Omental fat pad (tissue), 4 donors: ENCODE measurements at places on chromosomes 12 and 14. TPM values are rescaled to one million over a fixed set of nuclear protein-coding genes. Genes with fewer than 3 reads are reported as not detected.

BDKRB2 gene
- 4.0 TPM for total RNA-seq

LHX5 gene
- total RNA-seq: not detected

ENDOU gene
- 2.1 TPM for total RNA-seq

BBOF1 gene
- total RNA-seq: 10.4 TPM

DAO gene
- total RNA-seq: not detected

KRT83 gene
- not detected for total RNA-seq

PPP2R5C gene
- 73.7 TPM for total RNA-seq

GRCh38 chr12:6574576-6575295, 6.6 kb upstream of the NOP2 start:
- no peak for DNase-seq

GRCh38 chr12:119601877-119602733, 8.5 kb downstream of the TMEM233 start:
- DNase-seq: no peak

DNA sequence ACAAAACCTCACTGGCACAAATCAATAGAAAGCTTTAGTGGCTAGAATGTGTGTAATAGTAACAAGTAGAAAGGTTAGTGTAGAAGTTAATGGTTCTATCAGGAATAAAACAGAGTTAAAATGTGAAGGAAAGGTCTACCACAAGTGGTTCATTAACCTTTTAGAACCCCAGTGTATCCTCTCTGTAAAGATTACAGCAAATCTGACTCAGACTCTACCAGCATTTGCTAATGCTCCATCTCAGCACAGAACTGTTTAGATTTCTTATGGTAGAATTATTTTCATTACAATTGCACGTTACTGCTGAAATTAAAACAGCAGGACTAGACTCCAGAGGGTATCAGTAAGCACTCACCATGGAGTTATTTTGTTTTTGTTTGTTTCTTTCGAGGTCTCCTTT, 609.0 kb upstream of the LMO3 start:
- DNase-seq: no peak

GRCh38 chr12:93684716-93685115, 7.5 kb downstream of the CRADD start:
- DNase-seq: no peak

DNA sequence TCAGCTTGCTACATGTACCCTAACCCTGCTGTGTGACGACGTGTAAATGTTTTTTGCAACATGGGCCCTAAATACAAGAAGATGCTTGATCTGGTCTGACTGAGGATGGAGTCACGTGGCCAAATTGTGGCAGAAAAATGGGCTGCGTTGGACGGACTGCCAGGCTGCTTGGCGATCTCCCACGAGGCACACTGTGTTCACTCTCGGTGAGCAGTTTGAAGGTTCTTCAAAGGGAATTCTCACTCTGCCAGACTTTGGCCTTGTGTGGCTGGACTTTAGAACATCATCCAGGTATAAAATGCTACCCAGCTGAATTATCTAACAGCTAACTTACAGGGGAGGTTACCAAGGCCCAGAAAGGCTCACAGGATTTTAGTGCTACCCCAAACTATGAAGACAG, 85.1 kb downstream of the KDM2B start:
- no peak for DNase-seq

DNA sequence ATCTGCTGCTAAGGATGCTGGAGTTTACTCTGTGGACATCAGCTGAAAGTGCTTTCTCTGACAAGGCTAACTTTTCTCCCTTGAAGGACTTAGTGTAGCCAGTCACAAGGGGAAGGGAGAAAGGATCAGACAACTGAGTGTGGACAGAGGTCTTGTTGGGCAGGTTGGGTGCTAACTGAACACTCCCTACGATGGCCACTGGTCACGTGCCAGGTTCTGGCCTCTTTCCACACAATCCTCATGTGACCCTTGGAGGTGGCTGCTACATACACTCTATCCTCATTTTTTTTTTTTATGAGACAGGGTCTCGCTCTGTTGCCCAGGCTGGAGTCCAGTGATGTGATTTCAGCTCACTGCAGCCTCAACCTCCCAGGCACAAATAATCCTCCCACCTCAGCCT, 39.7 kb downstream of the FOXN4 start:
- DNase-seq: no peak

GRCh38 chr12:115898670-115899069, 378.8 kb downstream of the MED13L start:
- DNase-seq: no peak

DNA sequence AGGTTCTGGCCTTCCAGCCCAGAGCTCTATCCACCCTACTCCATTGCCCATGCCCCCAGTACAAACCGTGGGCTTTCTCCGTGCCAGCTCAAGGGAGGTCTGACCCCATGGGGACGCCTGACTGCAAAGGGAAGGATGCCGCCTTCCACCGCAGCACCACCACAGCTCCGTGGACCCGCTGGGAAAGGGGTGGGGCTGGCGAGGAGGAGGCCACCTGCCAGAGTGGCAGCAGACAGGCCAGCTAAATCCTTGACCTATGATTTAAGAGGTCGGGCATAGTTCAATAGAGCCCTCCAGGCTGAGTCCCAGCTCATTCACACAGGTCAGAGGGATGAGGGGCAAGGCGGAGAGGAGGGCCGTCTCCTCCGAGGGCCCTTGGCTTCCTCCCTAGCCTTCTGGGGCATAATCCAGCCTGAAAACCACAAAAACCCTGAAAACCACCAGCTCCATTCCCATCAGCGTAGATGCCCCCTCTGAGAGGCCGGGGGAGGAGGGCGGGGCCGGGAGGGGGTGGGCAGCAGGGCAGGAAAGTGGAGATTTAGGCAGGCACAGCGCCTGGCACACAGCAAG, 14.9 kb upstream of the FIGNL2 start:
- no peak for DNase-seq
